M059J (cell line): ENCODE measurements at places on chromosomes 12 and 14.
A peak's percentile ranks its signal among the peaks of the same experiment; 100 is the strongest.

DNA sequence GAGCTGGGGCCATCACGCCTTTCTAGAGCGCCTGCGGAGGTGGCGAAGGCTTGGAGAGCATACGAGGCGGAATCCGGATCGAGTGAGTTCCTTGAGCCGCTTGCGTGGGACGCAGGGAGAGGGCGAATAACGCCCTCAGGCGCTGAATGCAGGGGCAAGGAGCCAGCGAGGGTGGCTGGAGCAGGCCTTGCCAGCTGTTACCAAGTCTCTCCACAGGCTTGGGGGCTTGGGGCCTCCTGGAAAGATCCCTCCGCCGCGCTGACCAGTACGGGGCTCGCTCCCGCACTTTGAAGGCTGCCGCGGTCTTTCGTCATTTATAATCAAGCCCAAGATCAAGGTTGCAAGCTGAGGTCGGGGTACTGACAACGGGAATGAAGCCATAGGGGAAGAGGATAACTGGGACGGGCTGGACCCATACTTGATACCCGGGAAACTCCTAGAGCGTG, 1.2 kb downstream of the FLRT2 start:
- no peak for DNase-seq

GRCh38 chr12:70317781-70318180, 48.3 kb upstream of the KCNMB4 start:
- no peak for DNase-seq

DNA sequence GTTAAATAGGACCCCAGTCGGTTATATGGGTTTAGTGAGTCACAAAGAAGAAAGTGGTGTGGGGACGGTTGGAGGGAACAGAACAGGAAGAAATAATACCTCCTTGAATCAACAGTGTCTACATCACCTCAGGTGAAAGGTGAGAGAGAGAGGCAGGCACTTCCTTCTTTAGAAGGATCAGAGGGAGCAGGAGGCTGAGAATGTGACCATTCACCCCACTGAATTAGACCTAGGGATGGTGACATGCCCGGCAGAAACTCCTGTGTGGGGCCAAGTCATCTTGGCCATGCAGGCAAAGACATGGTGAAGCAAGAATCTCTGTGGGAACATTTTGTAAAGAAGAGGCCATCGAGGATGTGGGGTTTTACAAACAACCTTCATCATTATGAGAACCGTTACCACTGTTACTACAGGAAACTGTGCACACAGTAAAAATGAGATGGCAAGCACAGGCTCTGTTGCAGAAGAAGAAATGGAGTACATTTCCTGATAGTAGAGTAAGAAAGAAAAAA, 1196.9 kb downstream of the VRK1 start:
- no peak for DNase-seq

DNA sequence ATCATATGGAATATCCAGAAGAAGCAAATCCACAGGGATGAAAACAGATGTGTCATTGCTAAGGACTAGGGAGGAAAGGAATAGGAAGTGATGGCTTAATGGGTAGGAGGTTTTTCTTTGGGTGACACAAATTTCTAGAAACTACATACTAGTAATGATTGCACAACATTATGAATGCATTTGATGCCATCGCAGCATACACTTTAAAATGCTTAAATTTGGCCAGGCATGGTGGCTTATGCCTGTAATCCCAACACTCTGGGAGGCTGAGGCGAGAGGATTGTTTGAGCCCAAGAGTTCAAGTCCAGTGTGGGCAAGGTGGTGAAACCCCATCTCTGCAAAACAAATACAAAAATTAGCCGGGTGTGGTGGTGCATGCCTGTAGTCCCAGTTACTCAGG, 1370.8 kb downstream of the AACS start:
- DNase-seq = no peak

- no peak for DNase-seq
These were observed 589.3 kb downstream of the SOX5 start for GRCh38 chr12:23359975-23360701.

DNA sequence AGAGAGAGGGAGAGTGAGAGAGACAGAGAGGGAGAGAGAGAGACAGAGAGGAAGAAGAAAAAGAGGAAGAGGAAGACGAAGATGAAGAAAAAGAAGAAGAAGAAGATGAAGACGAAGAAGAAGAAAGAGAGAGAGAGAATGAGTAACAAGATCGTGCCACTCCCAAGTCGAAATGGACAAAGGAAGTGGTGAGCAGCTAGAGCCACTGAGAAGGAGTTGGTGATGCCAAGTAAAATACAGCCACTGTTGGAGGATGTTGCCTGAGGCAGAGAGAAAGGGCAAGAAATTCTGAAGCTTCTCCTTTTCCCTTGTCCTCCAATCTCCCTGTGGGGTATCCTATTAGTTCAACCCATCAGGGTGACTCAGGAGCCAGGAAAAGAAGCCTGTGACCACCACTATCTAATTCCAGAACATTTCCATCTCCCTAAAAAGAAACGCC, 12.5 kb upstream of the ANAPC5 start:
- DNase-seq = peak; percentile 96

DNA sequence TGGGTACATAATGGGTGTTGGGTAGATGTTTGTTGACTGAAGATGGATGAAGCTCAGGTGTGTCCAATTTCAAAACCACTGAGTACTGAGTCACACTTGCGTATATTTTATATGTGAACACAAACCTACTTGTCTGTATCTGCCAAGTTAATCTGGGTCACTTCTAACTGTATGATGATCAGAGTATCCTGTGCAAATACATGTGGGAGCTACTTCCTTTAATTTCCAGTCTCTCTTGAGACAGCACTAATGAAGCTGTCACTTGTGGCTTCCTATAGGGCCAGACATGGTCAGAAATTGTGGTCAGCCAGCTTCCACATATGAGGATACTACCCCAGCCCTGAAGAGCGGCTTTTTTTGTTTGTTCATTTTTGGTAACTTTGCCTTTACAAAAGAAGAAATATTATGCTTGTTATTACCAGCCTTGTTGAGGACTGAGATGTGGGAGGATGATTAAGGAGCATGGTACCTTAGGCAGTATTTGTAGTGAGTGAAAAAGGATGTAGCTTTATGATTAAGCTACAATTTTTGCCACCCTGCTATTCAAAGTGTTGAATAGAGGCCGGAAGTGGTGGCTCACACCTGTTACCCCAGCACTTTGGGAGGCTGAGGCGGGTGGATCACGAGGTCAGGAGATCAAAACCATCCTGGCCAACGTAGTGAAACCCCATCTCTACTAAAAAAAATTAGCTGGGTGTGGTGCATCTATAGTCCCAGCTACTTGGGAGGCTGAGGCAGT, 32.4 kb downstream of the PLXNC1 start:
- no peak for DNase-seq

DNA sequence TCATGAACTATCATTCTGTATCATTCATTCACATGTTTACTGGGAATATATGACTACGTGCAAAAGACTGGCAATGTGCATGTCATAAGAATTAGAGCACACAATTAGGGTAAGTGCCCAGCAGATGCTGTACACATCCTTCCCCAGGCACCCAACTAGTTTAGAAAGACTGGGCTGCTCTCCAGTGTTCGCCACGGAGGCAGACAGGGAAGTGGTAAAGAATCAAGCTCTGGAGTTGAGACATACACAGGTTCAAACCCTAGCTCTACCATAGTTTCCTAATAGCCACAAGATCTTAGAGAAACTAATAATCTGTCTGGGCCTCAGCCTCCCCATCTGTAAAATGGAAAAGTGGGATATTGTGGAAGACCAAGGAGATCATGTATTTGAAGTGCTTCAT, 6.8 kb downstream of the TMCC3 start:
- no peak for DNase-seq

GRCh38 chr14:91330856-91331255, 86.4 kb upstream of the GPR68 start:
- DNase-seq = no peak

- peak; percentile 22 for DNase-seq
These were observed 534.7 kb downstream of the LRFN5 start for GRCh38 chr14:42141328-42141727.

- no peak for DNase-seq
These were observed 40.3 kb downstream of the NELL2 start for GRCh38 chr12:44835641-44836379.

DNA sequence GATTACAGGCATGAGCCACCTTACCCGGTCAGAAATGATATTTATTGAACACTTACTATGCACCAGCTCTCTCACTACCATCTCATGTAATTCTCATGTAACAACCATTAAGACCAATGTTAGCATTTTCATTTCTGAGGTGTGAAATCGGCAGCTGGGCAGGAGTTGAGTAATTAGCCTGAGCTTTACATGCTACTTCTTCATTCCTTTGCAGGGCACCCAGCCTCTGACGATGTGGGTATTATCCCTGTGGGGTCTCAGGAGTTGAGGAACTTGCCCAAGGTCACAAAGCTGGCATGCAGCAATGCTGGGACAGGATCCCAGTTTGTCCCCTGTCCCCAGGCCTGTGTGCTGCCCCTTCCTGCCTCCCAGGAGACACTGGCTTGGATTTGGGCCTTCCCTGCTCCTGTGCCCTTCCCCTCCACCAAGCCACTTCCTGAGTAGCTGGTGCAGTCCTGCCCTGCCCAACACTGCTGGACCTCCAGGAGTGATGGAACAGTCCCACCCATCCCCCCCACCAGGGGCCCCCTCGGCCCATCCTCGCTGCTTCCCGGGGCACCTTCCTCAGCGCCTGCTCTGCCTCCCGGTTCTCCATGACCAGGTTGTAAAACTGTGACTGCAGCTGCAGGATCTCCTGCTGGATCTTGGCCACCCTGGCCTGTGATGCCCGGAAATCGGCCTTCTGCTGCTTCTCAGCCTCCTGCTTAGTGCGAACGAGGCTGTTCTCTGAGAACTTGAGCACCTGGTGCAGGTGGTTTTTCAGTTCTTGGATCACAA, 14.7 kb downstream of the RITA1 start:
- DNase-seq = no peak

DNA sequence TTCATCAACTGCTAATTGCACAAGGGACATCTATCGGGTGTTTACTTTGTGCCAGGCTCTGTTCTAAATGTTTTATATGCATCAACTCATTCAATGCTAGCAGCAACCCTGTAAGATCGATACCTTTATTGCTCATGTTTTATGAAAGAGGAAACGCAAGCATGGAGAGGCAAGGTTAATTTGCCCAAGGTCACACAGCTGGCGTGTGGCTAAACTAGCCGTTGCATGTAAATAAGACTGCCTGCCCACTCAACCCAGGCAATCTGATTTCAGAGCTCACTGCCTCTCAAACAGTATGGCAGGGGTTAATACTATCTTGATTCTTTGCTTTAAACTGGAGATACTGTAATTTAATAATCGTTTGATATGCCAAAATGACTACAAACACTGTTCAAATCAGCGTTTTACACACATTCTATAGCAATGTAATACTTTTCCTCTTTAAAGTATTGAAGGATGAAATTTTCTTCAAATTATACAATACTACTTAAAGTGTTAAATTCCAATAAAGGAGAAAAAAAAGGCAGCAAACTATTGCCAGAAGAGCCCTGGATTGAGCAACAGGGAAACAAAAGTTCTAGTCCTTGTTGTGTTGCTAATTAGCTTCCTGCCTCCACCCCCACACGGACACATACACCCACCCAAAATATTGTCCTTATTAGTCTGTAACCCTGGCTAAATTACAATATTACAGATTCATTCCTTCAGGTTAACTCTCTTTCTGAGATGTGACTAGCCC, 39.1 kb upstream of the DHRS7 start:
- DNase-seq = no peak

DNA sequence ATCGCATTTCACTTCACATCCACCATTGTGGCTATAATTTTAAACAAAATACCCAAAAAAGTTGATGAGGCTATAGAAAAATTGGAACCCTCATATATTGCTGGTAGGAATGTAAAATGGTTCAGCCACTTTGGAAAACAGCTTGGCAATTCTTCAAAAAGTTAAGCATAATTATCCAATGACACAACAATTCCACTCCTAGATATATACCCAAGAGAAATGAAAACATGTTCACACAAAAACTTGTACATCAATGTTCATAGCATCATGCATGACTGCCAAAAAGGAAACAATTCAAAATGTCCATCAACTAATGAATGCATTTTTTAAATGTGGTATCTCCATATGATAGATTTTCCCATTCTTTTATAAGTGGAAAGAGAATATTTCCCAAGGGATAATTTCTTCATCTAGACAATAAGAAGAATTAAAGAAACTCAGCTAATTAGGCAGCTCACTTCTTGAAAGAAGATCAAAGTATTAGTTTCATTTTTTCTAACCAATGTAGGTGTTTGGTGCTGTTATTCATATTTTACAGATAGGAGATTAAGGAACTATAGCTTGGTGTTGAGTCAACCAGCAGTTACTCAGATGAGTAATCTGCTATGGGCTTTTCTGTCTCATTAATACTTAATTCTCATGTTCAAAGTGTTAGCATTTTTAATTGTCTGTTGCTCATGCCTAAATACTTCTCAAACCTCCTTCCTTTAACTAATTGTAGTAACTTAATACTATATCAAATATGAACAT, 32.8 kb downstream of the YEATS4 start:
- DNase-seq = no peak

- peak; percentile 34 for DNase-seq
These were observed 20.4 kb downstream of the EGLN3 start for GRCh38 chr14:33930439-33930838.

DNA sequence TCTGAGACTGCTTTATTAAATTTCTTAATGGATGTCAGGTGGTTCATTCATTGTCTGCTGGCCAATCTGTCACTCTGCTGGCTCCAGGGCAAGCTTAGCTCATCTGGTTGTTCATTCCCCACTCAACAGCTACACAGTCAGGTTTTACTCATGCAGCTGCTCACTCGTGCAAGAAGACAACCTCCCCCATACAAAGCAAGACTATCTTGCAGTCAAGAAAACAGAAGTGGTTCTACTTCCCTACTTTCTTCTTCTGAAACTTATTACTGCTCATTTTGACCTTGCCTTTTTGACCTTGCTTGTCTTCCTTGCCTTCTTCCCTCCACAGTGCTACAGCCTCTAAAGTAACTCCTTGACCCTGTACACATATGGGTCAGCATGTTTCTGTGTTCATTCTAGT, 277.9 kb downstream of the SSPN start:
- peak; percentile 4 for DNase-seq

GRCh38 chr12:26566675-26567074, 266.3 kb downstream of the ITPR2 start:
- no peak for DNase-seq

DNA sequence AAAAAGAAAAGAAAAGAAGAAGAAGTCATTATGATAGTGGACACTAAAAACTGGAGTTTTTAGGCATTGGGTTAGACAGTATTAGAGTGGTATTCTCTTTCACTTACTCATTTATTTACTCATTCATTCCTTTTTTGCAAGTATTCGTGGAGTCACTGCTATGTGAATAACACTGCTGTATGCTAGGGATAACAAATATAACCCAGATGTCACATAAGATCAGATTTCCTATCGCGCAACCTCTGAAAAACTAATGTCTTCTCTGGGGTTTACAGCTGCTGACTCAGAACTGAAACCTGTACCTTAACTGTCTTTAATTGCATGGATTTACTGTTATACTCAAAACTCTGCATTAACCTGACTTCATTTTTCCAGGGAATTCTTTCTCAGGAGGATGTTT, 353.7 kb downstream of the LRIG3 start:
- peak; percentile 87 for DNase-seq
